ENCODE measurements at places on chromosomes 3 and 15. TPM values are rescaled to one million over a fixed set of nuclear protein-coding genes. Genes with fewer than 3 reads are reported as not detected.
A peak's percentile ranks its signal among the peaks of the same experiment; 100 is the strongest.

DNA sequence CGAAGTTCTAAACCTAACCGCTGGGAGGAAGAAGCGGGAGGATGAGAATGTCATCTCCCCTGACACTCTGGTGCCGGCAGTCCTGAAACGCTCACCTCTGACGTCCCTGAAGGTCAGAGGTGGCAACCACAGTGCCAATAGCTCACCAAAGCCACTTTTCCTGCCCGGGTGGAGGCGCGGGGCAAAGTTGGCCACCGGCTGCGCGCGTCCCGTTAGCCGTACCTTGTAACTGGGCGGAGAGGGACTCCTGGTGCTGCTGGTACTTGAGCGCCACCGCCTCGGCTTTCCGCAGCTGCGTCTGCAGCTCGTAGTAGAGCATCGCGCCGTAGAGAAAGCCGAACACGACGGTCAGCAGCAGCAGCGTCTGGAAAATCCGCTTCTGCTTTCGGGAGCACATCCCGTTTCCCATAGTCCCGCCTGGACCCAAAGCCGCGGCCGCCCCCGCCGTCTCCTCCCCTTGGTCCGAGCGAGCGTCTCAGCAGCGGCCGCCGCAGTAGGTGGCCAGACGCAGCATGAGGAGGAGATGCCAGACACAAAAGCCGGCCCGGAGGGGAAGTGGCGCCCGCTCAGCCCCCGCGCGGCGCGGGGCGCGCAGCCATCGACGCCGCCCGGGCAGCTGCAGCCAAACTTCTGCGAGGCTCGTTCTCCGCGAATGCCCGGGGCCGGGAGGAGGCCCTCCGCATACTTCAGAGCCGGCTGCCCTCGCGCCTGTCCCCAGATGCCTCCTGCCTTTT is 680 bp downstream of the GOLIM4 start:
- DNase-seq, result peak; percentile 52

- no peak for DNase-seq
Measured at GRCh38 chr15:35383506-35383905, 162.5 kb downstream of the DPH6 start.

- DNase-seq, result no peak
Measured at GRCh38 chr3:120489421-120489820, 38.6 kb upstream of the FSTL1 start.

- DNase-seq, result no peak
Measured at GRCh38 chr15:96274698-96275097, 55.8 kb upstream of the NR2F2 start.

DNA sequence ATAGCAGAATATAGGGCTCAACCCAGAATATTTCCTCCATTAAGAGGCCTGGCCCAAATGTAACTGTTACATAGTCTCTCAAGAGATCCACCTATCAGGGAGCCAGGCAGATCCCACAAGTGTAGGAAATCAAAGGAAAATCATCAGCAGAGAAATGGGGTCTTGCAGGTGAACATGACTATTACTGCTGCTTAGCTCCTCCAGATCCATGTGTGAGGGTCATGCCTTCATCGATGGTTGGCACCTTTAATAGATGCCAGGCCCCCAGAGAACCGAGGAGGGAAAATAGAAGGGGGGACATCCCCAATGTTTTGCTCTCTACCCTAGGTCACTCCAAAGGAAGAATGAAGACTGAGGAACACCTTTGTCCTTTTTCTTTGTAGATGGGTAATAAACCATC is 1029.9 kb upstream of the CADM2 start:
- no peak for DNase-seq

- DNase-seq, result no peak
Measured at GRCh38 chr3:194801461-194802432, 116.1 kb downstream of the FAM43A start.

- DNase-seq, result no peak
Measured at GRCh38 chr3:158768361-158768787, 33.5 kb upstream of the MFSD1 start.

DNA sequence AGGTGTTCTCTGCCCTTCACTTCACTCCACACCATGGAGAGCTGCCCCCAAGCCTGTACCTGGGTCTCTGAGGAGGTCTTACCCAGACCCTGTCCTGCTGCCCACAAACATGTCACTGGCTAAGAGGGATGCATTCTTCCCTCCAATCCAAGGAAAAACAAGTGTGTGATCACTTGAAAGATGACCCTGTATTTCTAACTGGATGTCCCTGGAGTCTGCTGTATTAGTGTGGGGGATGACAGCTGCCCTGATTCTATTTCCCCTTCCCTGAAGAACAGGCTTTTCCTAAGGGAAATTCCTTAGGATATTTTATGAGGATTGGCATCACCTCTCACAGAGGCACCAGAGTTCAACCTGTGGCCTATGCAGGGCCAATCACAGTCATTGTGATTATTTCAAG is 55.0 kb upstream of the GATA2 start:
- DNase-seq, result no peak

GRCh38 chr3:30977592-30977991 is 83.1 kb upstream of the GADL1 start:
- DNase-seq, result no peak

DNA sequence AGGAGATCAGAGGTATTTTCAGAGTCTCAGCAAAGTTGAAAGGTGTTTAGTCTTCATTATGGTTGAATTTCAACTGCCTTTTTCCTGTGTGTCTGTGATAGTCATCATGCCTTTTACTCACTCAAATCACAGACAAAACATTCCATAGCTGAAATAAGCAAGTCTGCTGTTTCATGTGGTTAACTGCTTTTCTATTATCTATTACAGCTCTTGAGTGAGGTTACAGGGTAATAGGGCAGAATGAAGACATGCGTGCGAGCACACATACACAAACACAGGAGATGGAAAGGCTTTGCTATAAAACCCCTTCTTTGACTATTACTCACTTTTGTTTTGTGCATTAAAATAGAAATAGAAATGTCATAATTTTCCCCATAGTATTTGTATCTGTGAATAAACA is 192.6 kb upstream of the RARB start:
- DNase-seq, result no peak

DNA sequence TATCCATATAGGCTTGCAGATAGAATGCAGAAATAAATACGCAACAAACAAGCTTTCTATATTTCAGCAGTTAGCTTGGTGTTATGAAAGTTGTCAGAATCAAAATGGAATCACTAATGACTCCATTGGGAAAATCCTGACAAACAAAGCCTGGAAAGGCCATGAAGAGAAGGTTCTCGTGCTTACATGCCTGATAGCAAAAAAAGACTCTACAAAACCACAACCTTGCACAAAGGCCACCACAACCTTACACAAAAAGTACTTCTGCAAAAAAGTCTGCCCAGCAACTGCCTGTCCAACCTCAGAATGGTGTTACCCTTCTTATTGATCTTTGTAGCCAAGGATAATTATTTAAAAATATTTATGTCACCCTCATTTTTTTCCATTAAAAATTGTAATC is 14.4 kb upstream of the PLSCR1 start:
- DNase-seq, result no peak

DNA sequence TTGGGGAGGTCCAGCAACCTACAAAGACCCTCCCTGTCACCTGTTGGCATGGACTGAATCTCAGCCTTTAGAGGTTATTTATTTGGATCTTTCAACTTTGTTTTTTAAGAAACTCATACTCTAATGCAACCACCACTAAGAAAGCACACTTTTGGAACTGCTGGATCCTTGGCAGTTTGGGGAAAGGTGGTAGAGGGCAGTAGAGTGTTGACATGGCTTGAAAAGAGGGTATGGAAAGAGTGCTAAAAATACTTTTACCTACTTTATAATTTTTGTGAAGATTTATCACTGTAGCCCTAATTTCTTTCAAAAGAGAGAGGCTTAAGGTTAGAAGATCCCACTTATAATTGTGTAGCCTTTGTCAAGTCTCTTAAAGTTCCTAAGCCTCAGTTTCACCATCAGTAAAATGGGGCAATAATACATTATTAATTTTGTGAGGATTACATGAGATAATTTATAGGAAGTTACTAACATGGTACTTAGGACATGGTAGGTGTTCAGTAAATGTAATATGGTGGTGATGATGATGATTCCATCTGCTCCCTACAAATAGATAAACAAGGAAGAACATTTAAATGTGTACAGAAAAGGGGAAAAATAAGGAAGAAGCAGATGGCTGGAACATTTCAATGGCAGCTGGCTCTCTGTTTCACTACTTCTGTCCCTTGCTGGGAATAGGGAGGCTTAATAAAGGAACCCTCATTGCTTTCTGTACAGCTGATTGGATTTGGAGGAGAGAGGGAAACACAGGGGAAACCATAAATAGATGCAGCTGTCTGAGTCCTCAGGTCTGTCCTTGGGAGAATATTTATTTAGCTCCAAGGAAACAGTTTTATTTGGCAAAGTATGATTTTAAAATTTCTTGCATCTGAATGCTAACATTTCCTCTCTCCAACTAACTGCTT is 208.4 kb upstream of the ADAMTS9 start:
- DNase-seq, result no peak

DNA sequence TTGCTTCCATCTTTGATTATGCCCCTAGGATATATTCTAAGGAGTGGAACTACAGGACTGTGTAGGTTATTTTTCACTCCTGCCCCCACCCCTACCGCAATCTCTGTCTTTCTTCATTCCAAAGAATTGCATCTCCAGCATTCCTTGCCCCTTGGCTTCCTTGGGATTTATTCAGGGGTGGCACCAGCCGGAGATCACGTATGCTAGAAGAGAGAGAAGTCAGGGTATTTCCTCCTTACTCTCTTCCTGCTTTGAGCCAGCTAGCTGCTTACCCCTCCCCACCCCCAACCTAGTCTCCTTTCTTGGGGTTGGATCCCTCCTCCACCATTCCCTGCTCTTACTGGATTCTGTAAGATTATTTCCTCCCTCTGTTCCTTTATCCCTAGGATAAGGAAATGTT is 35.0 kb upstream of the DENND4A start:
- no peak for DNase-seq

DNA sequence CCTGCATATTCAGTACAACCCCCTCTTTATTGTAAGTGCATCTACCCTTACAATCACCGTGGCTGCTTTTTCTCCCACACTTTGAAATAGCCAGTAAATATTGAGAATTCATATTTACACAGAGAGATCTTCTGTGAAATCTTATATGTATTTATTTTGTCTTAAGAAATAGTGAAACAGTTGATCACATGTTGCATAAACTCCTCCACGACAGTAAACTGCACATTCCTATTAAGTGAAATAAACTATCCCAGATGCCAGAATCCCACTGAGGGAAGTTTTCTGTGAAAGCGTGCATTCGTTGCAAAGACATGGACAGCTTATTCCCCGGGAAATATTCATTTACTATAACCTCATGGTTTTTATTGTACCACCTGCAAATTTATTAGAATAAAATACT is 796.0 kb downstream of the ROBO2 start:
- DNase-seq, result peak; percentile 15

- no peak for DNase-seq
Measured at GRCh38 chr15:61831505-61831921, 228.7 kb downstream of the VPS13C start.

Gene SERINC4
- not detected for polyA plus RNA-seq

Gene ONECUT1
- not detected for polyA plus RNA-seq

Gene PARP3
- polyA plus RNA-seq, result 18.9 TPM

Gene TBC1D5
- polyA plus RNA-seq, result 36.0 TPM

Gene GLDN
- polyA plus RNA-seq, result 0.20 TPM

All from right lung (tissue), 10 donors.